ENCODE measurements at places on chromosomes 7 and 10. TPM values are rescaled to one million over a fixed set of nuclear protein-coding genes. Genes with fewer than 3 reads are reported as not detected.

KIAA1217 gene
- 0.62 TPM for total RNA-seq

PTPN20 gene
- total RNA-seq: 2.5 TPM

OR2F2 gene
- not detected for total RNA-seq

FEZF1 gene
- total RNA-seq: not detected

AQP1 gene
- total RNA-seq: not detected

DNA sequence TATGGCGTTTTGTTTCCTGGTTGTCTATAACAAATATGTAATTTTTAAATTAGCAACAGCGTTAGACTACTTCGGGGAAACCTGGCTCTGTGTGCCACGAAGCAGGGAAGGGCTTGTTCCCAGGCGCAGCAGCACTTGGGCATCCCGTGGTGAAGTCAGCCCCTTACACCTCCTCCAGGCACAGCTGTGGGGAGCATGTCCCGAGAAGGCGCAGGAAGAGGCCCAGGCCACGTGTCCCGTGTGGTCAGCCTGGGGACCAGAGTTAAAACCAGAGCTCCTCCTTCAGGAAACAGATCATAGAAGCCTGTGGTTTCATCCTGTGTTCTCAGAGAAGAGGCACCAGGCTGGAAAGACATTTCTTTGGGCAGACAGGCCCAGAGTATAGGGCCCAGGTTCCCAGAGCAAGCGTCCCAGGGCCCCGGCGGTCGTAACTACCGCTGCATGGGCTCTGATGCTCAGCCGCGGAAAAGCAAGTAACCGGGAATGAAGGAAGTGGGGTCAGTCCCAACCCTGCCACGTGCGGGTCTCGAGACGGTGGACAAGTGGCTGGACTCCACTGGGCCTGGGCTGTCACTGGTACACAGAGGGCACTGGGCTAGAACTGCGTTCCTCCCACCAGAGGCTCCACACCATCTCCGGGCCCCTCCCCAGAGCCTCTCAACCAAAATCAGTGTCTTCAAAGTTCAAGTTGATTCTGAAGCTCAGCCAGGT lies 7.1 kb downstream of the NUDT1 start:
- no peaks in the 10 kb centered on the region for H3K27me3 ChIP-seq
- H3K36me3 ChIP-seq: peaks cover 19% of the 10 kb centered on the region
- peak overlapping the region; percentile 48 for H3K4me3 ChIP-seq
- peak overlapping the region; percentile 66 for H3K27ac ChIP-seq

GRCh38 chr10:22780474-22780885 lies 66.1 kb upstream of the PIP4K2A start:
- no peaks in the 10 kb centered on the region for H3K4me1 ChIP-seq
- no peak overlapping the region for H3K27ac ChIP-seq
- H3K4me3 ChIP-seq: no peak overlapping the region
- peaks cover 6% of the 10 kb centered on the region for H3K27me3 ChIP-seq
- H3K36me3 ChIP-seq: no peaks in the 10 kb centered on the region

DNA sequence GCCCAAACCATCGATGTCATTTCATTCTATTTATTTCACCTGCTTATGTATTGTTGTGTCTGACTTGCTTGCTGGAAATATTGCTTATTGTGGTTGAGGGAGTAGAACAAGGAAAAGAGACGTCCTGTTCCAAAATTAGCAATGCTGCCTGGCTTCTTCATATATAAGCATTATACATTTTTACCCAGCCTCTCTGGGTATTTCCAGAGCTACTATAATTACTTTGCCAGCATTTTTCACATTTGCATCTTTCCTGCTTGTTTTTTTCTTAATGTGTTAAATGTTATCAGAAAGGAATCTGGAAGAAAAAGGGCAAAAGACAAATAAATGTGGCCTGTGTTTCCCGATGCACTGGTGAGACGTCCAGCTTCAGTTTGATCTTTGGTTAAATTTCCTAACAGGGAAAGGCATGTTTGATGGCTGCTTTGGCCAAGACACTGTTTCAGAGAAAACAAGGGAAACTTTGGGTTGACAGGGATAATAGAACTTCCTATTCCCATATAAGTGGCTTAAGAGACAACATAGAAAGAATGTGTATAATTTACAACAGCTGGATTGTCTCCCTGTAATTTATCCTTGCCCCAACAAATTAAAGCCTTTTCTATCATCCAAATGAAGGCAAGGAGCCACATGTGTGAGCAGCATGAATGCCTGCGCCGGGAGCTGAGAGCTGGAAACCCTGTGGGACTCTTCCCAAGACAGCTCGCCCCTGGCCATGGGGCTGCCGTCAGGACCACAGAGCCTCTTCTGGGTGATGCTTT lies 671.1 kb upstream of the CELF2 start:
- H3K27ac ChIP-seq: no peak overlapping the region
- no peaks in the 10 kb centered on the region for H3K4me1 ChIP-seq
- no peaks in the 10 kb centered on the region for H3K27me3 ChIP-seq
- H3K4me3 ChIP-seq: no peak overlapping the region
- no peaks in the 10 kb centered on the region for H3K36me3 ChIP-seq

- H3K4me3 ChIP-seq: no peak overlapping the region
- no peaks in the 10 kb centered on the region for H3K27me3 ChIP-seq
- DNase-seq: no peak
- peaks cover 10% of the 10 kb centered on the region for H3K36me3 ChIP-seq
- peaks cover 13% of the 10 kb centered on the region for H3K4me1 ChIP-seq
These were observed 10.6 kb downstream of the BRAF start for GRCh38 chr7:140914083-140914482.

DNA sequence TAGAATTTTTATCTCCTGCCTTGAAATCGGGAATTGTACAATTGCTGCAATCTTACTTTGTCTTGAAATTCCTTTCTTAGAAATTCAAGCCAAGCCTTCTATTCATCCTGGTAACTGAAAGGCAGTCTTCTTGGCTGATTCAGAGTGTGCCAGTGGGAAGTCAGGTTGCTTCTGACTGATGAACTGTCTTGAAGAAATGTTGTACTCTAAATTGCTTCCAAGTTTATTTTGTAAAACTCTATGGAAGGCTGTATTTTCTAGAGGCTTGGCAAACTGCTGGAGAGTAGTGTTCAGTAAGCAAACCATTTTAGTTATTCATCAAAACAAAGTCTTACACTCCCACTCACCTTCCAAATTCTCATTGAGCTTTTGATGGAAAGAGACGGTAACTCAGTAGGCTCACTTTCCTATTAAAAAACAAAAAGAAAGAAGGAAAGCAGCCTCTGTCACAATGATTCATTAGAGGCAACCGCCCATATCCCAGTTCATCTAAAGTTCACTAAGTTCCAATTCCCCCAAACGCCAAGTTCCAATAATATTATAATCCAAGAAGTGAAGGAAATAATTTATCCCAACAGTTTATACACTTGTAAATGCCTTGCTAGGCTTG lies 187.9 kb upstream of the MALRD1 start:
- no peak for DNase-seq
- no peaks in the 10 kb centered on the region for H3K4me1 ChIP-seq
- no peaks in the 10 kb centered on the region for H3K27me3 ChIP-seq
- H3K27ac ChIP-seq: no peak overlapping the region
- H3K36me3 ChIP-seq: no peaks in the 10 kb centered on the region

DNA sequence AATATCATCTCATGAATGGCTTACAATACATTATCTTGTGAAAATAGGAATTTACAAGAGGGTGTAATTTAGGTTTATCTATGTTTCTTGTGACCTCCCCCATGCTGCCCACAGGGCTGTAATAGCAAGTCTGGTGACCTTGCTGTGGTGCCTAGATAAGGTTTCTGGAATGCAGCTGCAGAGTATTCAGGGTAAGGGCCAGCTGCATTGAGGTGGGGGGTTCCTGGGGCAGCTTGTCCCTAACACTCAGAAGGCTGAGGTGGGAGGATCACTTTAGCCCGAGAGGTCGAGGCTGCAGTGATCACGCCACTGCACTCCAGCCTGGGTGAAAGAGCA lies 5.3 kb upstream of the DHTKD1 start:
- H3K36me3 ChIP-seq: no peaks in the 10 kb centered on the region
- H3K4me1 ChIP-seq: peaks cover 5% of the 10 kb centered on the region
- H3K27ac ChIP-seq: no peak overlapping the region
- no peak for DNase-seq
- no peak overlapping the region for H3K4me3 ChIP-seq

DNA sequence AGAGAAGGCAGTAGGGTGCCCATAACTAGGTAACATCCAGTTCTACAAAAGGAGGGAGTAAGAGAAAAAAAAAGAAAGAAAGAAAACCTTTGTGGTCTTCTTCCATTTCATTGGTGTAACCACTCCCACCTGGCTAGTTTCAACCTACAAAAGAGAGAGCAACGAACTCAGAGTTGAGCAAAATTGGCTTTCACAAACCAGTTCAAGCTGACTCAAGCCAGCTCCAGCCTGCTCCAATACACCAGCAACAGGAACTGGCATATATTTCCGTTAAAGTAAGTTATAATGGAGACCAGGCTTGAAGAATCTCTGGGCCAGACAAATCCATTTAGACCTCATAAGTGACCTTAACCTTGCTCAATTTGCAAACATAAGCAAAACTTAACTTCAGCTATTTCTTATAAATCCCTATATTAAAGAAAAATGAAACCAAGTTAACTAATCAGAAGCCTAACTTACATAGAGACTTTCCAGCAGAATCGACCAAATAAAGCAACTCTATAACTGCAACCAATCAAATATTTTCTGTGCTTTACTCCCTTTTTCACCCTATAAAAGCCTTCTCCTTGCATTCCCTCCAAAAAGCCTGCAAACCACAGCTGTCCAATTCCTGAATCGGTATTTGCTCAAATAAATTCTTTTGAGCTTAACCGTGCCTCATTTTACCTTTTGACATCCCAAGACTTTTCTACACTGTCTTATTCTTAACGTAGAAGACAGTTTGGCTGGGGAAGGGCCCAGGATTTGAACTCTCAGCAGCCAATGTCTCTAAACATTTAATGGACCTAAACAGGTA lies 10.1 kb downstream of the ANKRD22 start:
- H3K27ac ChIP-seq: no peak overlapping the region
- H3K36me3 ChIP-seq: no peaks in the 10 kb centered on the region
- peaks cover 23% of the 10 kb centered on the region for H3K4me1 ChIP-seq
- no peak for DNase-seq
- no peak overlapping the region for H3K4me3 ChIP-seq
- H3K27me3 ChIP-seq: peaks cover 4% of the 10 kb centered on the region

GRCh38 chr10:48462482-48463020 lies 142.3 kb downstream of the ARHGAP22 start:
- H3K4me3 ChIP-seq: no peak overlapping the region
- H3K4me1 ChIP-seq: no peaks in the 10 kb centered on the region

DNA sequence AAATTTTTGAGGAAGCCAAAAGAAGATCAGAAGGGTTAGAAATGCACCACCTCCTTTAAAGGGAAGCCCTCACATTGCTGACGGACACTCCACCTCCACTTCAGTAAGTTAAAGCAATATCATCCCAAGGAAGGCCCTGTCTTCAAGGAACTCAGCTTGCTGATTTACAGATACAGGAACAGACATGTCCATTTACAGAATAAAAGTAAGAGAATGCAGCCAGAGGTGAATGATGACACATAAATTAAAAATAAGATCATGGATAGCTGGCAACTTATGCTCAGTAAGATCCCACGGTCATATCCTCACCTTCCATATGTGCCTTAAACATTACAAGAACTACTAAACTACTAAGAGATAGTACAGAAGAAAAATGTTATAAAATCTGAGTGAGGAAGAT lies 20.4 kb downstream of the GRB10 start:
- DNase-seq: no peak
- H3K36me3 ChIP-seq: no peaks in the 10 kb centered on the region
- peaks cover 9% of the 10 kb centered on the region for H3K4me1 ChIP-seq
- no peak overlapping the region for H3K4me3 ChIP-seq
- H3K27me3 ChIP-seq: peaks cover 2% of the 10 kb centered on the region

DNA sequence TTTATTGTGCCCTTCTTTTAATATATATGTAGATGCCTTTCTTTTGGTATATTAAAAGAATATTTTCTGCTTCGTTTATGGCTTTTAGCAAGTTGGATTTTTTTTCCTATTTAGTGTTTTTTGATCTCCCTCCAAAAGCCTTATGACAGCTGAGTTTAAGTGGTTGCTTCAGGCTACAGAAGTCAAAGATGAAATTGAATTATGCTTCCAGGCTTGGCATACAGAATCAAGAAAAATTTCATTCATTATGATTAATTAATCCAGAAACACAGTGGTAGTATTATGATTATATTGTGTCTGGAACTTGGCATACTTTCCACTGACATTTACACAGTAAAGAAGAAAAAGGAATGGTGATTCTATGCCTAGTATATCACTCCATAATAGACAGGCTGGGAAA lies 63.8 kb upstream of the SEM1 start:
- H3K4me1 ChIP-seq: no peaks in the 10 kb centered on the region
- no peaks in the 10 kb centered on the region for H3K36me3 ChIP-seq
- peaks cover 12% of the 10 kb centered on the region for H3K27me3 ChIP-seq
- no peak overlapping the region for H3K27ac ChIP-seq
- no peak overlapping the region for H3K4me3 ChIP-seq

DNA sequence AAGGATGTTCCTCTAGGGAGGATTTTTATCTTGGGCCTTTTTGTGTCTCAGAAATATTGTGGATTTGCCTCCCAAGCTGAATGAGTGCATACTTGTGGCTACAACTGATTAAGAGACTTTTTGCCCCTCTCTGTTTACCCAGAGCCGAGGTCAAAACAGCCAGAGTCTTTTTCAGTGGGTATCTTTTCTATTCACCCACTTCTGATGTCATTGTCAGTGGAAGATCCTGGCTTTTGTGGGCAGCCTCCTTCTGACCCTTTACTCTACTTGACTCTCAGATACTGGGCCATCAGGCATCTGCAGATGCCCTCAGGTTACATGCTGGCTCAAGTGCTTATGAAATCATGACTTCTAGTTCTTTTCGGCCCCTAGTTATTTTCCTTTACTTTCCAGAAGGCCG lies 19.6 kb upstream of the PIP4K2A start:
- H3K27ac ChIP-seq: no peak overlapping the region
- peaks cover 10% of the 10 kb centered on the region for H3K27me3 ChIP-seq
- DNase-seq: no peak

DNA sequence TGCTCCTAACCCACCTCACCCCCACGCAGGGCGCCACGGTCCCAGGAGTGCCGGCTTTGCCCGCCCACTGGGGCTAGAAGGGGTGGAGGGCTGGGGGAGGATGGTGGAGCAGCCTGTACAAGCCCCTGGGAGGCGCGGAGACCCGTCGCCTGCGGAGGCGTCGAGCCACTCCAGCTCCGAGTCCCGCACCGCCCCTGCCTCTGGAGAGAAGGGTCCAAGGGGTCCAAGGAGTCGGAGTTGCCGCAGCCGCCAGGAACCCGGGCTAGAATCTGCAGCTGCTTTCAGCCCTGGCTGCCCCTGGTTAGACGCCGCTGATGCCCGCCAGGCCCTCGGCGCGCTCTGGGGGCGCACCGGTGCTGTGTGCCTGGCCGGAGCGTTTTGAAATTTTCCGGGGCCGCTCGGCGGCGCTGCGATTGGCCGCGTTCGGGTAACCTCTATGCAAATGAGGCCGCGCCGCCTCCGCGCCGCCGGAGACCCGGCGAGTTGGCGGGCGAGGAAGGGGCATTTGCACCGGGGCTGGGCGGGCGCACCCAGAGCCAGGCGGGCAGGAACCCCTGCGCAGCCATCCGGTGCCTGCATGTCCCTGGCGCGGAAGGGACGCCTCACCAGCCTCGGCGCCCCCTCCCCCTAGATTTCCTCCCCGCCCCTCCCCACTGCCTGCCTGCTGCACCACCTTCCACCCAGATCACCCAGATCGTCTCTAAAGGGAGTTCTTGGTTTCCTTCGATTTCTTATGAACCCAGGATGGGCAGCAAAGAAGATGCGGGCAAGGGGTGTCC lies at the start of gene HMX2:
Gene HMX2 (plus strand): TSS at position 502 of the 779 bp plus-strand sequence. CDS start 243 bp downstream, at position 745.
- H3K27ac ChIP-seq: peak within 1 kb of the TSS; percentile 49
- peak; percentile 12 for DNase-seq
- H3K36me3 ChIP-seq: peaks cover 15% of the 10 kb centered on the region
- H3K4me1 ChIP-seq: peaks cover 26% of the 10 kb centered on the region
- H3K27me3 ChIP-seq: peaks cover 69% of the 10 kb centered on the region

- H3K36me3 ChIP-seq: no peaks in the 10 kb centered on the region
- H3K4me1 ChIP-seq: no peaks in the 10 kb centered on the region
- DNase-seq: no peak
- H3K4me3 ChIP-seq: no peak overlapping the region
- H3K27me3 ChIP-seq: no peaks in the 10 kb centered on the region
These were observed 138.2 kb upstream of the TMEM229A start for GRCh38 chr7:124171068-124171467.
